ENCODE measurements at places on chromosomes 7 and 10.

- no peak for DNase-seq
Measured at GRCh38 chr10:79356104-79356503, 8.8 kb downstream of the PPIF start.

GRCh38 chr7:75640201-75640600, 98.5 kb downstream of the HIP1 start:
- DNase-seq = no peak

- DNase-seq = no peak
Measured at GRCh38 chr10:22719406-22720042, 5.1 kb upstream of the PIP4K2A start.

DNA sequence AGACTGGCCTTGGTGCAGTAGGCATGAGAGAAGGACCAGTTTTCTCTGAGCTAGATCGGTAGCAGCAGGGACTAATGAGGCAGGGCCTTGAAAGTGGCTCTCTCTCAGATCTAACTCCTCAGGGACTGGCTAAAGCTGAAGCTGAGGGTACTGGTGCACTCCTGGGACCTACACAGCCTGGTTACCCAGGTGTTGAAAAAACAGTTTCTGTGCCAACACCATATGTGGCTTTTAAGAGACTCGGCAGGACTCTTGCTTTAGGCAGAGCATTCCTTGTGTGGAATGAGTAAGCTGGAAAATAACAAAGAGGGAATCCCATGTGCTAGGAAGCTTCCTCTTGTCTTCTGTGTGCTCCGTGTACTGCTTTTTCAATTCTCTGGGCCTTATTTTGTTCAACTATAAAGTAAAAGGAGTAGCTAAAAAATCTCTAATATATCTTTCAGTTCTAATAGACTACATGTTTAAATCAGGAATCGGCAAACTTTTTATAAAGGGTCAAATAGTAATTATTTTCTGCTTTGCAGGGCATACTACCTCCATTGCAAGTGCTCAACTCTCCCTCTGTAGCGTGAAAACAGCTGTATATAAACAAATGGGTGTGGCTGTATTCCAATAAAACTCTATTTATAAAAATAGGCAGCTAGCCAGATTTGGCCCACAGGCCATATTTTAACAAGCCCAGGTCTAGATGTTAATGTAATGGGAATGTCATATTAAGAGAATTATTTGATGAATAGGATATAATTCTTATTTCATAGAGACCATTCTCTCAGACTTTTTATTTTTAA, 186.1 kb upstream of the KAT6B start:
- DNase-seq = peak; percentile 25

DNA sequence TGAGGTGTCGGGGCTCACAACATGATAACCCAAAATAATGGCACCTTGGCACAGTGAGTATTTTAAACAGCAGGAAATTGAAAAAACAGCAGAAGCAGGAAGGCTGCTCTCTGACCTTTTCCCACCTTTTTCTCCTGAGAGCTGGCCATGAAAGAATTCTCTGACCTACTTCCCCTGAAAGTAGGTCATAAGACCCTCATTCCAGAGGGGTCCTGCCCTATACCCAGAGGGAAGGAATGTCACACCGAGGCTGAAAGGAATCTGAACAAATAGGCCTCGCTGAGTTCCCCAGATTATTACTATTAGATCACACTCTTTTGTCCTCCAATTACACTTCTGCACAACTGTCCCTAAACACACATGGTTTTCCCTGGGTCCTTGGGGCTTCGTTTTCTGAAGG, 18.8 kb downstream of the CPVL start:
- DNase-seq = no peak

DNA sequence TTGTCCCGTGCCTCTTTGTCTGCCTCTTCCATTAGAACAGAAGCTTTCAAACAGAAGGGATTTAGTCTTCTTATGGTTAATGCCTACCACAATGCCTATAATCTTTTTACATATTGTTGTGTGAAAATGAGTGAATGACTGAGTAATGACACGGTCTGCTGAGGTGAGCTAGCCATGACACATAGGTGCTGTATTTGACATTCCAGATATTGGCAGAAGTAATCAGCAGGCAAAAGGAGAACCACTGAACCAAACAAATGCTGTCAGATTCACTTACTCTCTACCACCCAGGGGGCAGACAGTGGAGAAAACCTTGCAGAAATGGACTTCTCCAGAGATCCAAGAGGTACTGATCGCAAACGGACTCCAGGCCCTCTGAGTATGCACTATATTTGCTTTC, 377.2 kb upstream of the VWC2 start:
- no peak for DNase-seq

- DNase-seq = no peak
Measured at GRCh38 chr7:102973096-102973802, 60.4 kb downstream of the LRRC17 start.

GRCh38 chr7:17166824-17167379, 131.6 kb upstream of the AHR start:
- no peak for DNase-seq

DNA sequence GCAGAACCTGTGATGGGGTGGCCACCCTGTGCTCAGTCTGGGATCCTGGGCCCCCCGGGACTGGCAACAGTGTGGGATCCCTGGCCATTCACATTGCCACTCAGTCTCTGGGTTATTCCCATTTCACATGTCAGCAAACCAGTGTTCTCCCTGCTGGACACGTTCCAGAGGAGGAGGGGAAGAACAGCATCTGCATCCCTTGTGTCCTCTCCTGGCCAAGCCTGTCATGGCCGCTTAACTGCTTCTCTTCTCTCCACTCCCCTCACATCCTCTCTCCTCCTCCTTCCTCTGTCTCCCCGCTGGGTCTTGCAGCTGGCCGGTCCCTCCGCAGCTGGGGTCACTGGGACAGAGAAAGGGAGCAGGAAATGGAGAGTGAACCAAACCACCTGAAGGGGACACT, 74.4 kb downstream of the C10orf105 start:
- DNase-seq = peak; percentile 77

DNA sequence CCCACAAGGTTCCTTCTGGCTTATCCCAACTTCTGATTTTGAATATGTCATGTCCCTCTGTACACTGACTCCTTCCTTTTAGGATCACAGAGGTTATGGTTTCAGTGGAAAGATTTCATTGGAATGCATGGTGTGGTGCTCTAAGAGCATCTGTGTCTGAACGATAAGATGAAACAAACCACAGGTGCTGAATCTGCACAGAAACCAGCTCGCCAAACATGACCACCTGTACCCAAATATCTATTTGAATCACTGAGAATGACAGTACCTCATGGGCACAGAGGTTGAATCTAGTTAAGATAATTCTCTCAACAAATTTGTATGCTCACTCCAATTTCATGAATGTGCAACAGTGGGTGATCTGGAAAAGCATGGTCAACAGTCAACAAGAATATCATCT, 105.3 kb downstream of the DGKI start:
- no peak for DNase-seq

DNA sequence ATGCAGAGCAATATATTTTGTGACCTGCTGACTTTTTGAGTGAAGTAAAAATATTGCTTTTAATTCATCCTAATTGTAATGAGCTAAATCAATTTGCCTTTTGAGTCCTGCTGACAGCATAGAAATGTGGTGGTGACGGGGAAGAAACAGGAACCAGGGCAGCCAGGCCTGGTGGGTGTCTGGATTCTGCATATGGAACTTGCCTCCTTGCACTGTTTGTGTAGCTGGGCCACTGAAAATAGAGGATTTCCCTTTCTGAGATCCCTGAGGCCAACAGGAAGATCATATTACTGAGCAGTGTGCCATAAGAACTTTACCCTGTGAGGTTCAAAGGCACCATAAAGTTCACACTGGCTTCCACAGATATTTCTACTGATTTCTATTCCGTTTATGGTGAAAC, 488.4 kb upstream of the AKR1E2 start:
- peak; percentile 63 for DNase-seq

DNA sequence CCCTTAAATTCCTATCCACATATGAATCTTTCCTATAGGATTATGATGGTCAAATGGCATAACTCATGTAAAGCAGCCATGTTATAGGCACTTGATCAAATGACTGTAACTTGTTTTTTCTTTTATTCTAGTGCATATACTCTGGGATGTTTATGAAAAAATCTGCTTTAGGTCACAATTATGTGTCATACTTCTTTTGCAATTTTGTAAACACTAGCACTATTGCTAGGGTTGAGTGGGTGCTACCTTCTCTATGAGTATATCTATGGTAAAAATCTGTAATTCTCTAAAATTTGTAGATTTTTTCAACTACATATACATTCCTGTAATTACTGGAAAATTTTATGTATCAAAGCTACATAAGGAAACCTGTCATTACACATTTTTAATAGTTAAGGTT, 50.0 kb downstream of the HGF start:
- DNase-seq = no peak

DNA sequence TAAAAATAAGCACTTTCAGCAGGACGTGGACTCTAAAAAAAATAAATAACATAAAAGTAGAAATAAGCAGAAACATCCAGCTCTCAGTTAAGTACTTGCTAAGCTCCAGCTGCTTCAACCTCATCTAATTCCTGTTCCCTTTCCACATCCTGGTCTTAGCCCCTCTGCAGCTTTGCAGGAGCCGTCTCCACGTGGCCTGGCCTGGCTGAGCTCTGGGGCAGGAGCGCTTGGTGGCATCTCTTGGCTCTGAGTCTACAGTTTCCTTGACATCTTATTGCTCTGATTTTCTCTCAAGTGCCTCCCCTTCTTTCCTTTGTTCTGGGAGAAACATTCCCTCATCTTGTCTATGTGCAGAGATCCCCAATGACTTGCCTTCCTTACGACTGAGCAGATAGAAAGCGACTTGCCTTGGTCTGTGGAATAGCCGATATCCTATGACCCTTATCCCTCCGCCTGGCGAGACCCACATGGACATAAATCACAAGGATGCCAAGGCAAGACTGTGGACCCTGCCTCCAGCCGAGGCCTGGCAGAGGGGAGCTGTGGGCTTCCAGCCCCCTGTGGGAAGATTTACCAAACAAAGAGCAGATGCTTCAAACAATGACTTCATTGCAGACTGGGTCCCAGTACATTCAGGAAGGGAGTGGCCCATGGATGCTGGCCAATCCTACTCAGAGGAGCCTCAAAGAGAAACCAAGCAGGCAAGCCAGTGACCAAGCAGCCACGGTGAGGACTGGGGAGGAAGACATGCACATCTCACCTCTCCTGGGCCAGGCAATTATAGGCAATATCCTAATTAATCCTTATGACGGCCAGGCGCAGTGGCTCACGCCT, 61.9 kb downstream of the SPOCK2 start:
- DNase-seq = peak; percentile 70

GRCh38 chr7:152751449-152752141, 8.0 kb upstream of the ACTR3B start:
- DNase-seq = peak; percentile 11

DNA sequence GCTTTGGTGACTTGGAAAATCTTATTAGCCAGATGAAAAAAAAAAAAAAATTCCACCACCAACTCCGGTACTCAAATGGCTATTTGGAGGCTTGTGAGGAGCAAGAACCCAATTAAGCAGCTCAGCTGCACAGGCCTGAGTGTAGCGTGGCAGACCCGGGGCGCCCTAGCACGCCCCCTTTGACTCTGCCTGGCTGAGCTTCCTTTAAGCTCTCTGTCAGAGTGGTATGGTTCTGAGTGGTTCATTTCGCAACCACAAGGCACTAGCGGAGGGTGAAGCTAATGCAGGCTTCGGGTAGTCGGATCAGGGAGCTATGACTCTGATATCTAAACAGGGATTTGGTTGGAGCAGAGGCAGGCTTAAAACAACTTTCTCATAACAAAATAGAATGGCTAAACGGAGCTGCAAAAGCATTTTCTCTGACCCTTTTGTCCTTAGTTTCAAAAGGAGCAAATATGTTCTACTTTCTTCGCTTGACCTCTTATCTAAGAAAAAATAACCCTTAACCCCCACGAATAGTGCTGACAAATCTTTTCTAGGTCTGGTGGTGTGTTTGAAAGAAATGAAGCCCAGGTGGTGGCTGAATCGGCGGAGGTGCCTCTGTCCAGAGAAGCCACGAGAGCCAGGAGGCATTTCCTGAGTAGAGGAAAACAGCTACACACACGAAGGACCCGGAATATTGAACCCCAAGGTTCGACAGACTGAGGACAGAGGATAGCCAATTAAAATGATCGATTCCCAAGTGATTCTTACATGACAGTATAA, 285.4 kb upstream of the GLI3 start:
- no peak for DNase-seq

DNA sequence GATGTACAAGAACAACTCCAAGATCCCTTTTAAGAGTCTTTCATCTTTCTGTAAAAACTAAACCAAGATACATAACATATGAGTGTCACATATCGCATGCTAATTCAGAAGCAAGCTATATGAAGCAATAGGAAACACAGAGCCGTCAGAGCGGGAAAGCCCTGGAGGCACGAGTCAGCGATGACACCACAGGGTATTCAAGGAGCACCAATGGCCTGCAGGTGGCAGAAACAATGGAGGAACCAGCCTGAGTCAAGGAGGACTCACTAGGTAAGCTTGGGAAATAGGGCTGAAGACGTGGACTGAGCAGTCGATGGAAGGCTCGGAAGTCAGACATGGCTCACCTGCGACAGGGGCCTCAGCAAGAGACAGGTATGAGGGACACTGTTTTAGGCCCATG, 214.4 kb downstream of the FAM107B start:
- peak; percentile 35 for DNase-seq

GRCh38 chr10:85032981-85033380, 704.6 kb downstream of the CCSER2 start:
- no peak for DNase-seq

GRCh38 chr7:112082306-112082705, 123.9 kb downstream of the DOCK4 start:
- no peak for DNase-seq

- no peak for DNase-seq
Measured at GRCh38 chr7:124915242-124915641, 14.4 kb downstream of the POT1 start.

- DNase-seq = peak; percentile 81
Measured at GRCh38 chr10:32938554-32939061, 19.4 kb downstream of the ITGB1 start.

- peak; percentile 19 for DNase-seq
Measured at GRCh38 chr7:82616059-82616728, 172.6 kb upstream of the CACNA2D1 start.

- no peak for DNase-seq
Measured at GRCh38 chr10:42519761-42520460, 118.5 kb downstream of the ZNF33B start.

- DNase-seq = no peak
Measured at GRCh38 chr7:29556405-29557195, 7.0 kb upstream of the PRR15 start.

DNA sequence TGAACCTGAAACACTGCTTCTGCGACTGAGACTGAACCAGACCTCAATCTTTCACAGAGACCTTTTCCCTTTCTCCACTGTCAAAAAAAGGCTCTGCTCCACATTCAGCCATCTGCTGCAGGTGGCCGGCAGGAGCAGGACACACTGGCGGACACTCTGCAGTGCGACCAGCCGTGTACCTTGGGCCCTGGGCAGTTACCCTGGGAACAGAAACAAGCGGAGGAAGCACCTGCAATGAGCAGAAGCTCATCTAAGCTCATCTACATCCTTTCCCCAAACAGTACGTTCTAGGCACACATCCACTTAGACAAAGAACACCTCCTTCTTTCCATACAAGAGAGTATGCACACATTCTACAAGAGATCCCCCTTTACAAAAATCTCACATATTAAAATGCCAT, 22.8 kb downstream of the VOPP1 start:
- no peak for DNase-seq

- no peak for DNase-seq
Measured at GRCh38 chr7:128265906-128266300, 24.8 kb downstream of the LEP start.

- DNase-seq = no peak
Measured at GRCh38 chr7:37558320-37559096, 109.8 kb upstream of the ELMO1 start.

All from muscle of leg (tissue), 16 donors.